Cortex of kidney (tissue), 1 donor: ENCODE measurements at places on chromosomes 6 and 20.

GRCh38 chr6:95417856-95418255 lies 159.5 kb upstream of the MANEA start:
- DNase-seq, result no peak

GRCh38 chr6:136108361-136108945 lies 141.7 kb downstream of the MTFR2 start:
- no peak for DNase-seq

GRCh38 chr6:29628419-29629281 lies 4.3 kb downstream of the GABBR1 start:
- no peak for DNase-seq

DNA sequence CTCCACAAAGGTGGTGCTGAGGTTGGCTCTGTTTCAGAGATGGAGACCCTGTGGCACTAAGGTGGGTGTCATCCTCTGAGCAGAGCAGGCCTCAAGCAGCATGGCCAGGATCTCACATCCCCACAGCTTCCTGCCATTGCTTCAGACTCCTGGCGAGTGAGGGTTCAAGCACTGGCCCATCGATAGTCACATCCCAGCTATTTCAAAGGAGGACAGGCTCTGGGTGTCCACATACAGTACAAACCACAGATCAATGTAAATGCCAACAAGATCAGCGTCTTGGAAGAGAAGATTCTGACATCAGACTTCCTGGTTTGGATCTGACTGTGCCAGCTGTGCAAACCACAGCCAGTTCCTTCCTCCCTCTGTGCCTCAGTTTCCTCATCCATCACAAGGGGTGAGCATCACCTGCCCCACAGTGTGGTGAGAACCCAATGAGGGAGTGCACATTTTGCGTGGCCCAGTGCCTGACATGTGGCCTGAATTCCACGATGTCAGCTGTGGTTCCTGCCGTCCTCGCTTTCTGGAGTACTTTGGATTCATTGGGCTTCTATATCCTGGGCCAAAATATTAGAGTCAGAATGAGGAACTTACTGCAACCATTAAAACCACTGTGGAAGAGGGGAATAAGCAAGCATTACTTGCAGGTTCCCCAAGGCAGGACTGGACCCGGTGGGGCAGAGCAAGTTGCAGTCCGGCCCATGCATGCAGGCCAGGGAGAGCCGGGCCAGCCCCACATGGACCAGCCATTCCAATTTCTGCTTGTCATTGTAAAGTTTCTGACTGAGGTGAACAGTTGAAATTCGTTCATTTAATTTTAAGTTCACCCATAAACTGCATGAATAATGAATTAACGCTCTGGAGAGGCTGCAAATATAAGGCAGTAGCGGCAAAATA lies 236.0 kb downstream of the TTLL2 start:
- DNase-seq, result no peak

- DNase-seq, result no peak
These were observed 274.8 kb upstream of the EXOC2 start for GRCh38 chr6:967701-968100.

DNA sequence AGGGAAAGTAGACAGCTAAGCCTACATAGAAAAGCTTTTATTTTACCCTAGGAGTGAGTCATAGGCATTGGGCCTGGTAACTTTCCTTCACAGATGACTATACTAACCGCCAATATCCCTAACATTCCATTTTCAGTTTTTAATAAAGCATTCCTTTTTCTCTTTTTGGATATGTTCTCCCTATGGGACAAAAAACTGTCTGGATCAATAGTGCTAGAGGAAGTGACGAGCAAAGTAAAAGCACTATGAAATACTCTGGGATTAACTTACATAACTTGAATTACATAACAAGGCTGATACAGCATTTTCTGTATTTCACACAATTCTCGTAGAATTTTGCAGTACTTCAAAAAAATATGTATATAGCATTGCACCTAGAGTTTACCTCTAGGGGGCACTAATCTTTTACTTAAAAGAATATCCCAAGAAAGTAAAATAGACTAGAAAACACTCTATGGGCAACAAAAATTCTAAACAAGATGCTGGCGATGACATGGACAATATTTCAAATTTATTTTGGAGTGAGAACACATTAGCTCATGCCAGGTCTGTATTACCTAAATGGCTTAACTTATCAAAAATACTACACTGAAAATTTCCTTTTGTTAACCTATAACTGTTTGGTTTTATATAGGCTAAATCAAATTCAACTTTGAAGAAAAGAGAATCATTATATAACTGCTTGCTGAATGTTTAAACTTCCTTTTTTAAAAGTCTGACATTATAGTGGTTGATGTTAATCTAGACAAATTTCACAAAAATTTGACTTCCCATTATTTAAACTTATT lies 66.3 kb upstream of the DST start:
- no peak for DNase-seq

GRCh38 chr6:137705160-137706082 lies 161.6 kb upstream of the TNFAIP3 start:
- no peak for DNase-seq

DNA sequence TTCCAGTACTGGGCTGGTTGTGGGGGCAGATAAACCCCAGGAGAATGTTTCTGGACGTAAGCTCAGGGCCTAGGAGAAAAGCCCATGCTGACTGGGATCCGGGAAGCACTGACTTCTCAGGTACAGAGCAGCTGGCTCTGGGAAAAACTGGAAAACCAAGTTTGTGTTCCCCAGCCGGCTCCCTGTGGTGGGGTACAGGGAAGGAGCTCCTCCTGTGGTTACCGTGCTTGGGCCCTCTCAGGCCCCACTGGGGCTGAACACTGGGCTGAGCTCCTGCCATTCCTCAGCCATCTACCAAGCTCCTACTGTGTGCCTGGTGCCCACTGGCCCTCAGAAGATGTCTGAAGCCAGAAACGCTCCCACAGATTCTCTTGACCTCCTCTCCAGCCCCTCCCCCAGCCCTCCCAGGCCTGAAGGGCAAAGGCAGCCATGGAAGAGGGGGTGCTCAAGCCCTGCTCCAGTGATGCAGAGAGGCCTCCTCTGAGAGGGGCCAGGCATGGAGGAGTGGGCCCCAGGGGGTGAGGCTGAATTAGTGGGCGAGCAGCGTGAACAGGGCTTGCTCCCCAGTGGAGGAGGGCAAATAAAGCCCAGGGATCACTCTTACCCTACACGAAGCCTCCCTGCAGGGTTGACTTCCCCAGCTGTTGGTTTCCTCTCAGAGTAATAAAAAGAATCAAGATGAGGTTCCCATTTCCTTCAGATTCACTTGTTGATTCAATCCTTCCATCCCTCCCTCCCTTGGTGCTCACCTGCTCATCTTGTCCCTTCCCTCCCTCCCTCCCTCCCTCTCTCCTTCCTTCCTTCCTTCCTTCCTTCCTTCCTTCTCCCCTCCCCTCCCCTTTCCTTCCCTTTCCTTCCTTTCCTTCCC lies 100.0 kb downstream of the VEGFA start:
- no peak for DNase-seq

DNA sequence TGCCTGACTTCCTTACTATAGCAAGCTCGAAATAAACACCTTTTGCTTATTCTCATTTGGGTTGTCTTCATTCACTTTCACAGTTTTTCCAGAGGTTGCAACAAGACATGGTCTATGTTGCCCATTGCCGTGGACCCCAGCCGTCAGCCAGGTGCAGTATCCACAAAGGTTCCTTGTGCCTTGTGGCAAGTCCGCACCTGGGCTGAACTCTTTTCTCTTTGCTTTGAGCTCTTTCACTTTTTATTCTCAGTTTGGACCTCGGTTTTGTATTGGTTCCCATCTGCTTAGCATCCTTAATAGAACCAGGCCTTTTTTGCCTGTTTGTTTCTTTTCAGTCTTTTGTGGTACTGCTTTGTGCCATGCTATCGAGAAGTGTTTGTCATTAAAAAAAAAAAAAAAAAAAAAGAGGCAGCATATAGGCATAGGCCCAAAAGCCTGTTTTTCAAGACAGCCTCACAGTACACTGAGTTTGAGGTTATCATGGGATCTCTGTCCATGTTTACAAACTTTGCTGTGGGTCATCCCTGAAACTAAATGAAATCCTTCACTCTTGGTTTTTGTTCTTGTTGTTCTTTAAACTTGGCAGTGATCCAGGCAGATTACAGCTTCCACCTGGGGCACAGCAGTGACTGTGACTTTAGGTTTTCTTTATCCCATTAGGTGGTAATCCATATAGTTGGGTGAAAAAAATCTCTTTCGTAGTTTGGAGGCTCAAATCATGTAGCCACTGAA lies 33.3 kb downstream of the GSTA3 start:
- no peak for DNase-seq

GRCh38 chr20:2914160-2914559 lies 40.9 kb downstream of the PTPRA start:
- DNase-seq, result no peak

GRCh38 chr20:22931653-22932608 lies 103.2 kb upstream of the SSTR4 start:
- DNase-seq, result no peak

DNA sequence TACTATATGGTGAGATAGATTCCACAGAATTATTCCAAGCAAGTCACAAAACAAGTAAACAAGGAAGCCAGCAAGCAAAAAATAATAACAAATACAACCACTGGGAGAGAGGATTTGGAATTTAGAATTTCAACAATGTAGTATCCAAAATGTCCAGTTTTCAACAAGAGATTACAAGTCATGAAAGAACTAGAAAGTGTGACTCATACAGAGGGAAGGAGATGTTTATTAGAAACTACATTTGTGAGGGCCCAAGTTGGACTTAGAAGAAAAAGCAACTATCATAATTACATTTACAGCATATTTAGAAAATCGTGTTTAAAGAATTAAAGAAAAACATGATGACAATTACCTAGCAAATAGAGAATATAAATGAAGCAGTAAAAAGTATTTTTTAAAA lies 494.6 kb upstream of the ID4 start:
- DNase-seq, result no peak

- DNase-seq, result no peak
These were observed 120.2 kb upstream of the RNF24 start for GRCh38 chr20:4135385-4136077.

GRCh38 chr6:47004463-47004862 lies 37.7 kb downstream of the ADGRF1 start:
- no peak for DNase-seq

- DNase-seq, result no peak
These were observed 59.8 kb downstream of the CDH4 start for GRCh38 chr20:61311656-61312387.

- DNase-seq, result no peak
These were observed 665.4 kb downstream of the EPM2A start for GRCh38 chr6:145069966-145070365.

DNA sequence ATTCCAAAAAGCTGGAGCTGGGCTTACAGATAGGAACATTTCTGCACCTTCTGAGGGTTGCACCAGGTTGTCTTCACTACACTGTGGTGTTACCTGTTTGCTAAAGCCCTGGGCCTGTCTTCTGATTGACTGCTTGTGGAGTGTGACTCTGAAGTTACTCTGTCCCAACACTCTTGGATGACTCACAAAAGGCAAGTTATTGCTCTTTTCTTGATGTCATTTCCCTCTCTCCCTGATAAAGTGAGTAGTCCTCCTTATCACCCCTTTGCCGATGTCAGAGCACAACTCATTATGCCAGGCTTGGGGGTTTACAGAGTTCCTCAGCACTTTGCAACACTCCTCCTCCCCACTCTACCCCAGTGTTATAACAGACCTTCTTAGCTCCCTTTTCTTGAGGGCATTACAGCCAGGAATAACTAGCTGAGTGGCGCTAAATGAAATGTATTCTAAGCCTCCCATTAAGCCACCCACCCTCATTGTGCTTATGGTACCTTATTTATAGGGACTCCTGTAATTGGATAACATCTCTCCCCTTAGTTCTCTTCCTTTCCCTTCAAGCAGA lies 36.1 kb upstream of the NKX2-4 start:
- DNase-seq, result no peak

- no peak for DNase-seq
These were observed 86.9 kb upstream of the SMLR1 start for GRCh38 chr6:130740308-130740707.

DNA sequence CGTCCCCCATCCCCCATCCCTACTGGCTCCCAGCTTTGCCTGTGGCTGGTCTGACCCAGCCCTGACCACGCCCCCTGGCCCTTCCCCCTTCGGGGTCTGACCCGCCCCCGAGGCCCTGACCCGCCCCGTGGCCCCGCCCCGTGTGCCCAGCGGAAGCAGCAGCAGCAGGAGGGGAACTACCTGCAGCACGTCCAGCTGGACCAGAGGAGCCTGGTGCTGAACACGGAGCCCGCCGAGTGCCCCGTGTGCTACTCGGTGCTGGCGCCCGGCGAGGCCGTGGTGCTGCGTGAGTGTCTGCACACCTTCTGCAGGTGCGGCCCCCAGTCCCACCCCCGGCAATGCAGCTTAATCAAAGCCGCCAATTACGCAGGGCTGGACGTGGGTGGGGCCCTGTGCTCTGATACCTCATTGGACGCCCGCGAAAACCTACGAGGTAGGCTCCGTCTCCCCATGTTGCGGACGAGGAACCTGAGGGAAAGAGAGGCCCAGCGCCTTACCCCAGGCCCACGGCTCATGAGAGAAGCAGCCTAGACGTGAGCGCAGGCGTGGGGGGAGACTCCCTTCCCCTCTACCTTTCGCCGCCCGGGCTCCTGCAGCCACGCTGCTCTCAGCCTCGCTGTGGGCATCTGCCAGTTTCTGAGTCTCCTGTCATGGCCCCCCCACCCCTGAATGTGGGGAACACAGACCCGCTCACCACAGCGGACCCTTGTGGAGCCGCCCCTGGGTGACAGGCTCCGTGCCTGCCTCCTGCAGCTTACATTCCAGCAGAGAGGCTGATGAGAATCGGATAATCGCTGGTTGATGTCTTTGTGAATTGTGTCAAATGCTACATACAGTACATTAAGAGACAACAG lies 12.8 kb downstream of the RBCK1 start:
- no peak for DNase-seq

- no peak for DNase-seq
These were observed 6.1 kb downstream of the PRDM13 start for GRCh38 chr6:99612551-99613408.

DNA sequence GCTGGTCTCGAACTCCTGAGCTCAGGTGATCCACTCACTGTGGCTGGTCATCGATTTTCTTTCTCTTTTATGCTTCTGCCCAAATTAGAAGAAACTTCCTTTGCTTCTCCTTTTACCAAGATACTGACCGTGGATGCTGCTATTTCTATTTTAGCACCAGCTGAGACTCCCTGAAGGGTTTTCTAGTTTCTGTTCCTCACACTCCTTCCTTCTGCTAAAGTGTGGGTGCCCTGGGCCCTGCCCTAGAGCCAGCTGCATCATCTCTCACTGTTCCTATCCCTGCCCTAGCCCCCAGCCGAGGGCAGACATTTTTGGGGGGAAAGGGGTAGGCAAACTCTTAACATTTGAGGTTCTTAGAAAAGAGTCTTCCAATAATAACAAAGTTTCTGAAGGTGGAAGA lies 6.3 kb downstream of the SMOC2 start:
- DNase-seq, result no peak

DNA sequence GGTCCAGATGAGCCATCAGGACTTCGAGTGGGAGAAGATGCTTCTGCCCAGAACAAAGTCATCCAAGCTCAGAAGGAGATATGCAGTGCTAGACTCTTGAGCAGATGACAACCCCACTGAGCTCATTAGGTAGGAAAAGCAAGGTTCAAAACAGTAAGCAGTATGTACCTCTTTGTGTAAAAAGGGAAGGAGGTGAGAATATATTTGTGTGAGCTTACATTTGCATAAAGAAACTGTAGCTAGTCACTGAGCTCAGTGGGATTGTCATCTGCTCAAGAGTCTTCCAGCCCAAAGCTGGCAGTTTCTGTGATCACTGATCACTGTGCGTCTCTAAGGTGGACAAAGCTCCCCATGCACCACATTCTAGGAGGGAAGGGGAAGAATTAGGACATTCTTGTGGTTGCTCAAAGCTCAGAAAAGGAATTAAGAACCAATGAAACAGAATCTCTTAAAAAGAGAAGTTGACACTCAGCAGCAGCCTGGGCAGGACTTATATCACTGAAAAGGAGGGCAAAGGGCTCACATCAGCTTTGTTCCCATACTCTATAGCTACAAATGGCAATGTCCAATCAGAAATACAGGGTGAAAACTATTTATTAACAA lies 90.0 kb upstream of the MAFB start:
- no peak for DNase-seq
